Substantia nigra (tissue), 51 donors: ENCODE measurements at places on chromosomes 5 and 9.

DNA sequence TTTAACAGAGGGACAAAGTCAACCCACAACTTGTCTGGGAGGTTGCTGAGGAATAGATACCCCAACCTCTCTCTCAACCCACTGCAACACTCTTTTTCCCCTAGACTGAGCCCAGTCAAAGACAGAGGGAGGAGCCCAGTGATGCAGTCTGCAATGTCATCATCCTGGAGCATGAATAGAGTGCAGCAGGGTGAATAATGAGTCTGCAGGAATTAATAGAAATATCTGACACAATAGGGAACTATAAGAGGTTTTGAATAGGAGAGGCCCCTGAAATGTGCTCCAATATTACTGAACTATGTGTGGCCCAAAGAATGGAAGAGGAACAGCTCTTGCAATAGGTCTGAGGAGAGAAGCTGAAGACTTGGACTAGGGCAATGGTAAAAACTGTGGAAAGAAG is 59.1 kb downstream of the PDCD1LG2 start:
- DNase-seq: no peak

GRCh38 chr5:139658928-139659667 is 10.9 kb downstream of the CXXC5 start:
- DNase-seq: peak; percentile 49

DNA sequence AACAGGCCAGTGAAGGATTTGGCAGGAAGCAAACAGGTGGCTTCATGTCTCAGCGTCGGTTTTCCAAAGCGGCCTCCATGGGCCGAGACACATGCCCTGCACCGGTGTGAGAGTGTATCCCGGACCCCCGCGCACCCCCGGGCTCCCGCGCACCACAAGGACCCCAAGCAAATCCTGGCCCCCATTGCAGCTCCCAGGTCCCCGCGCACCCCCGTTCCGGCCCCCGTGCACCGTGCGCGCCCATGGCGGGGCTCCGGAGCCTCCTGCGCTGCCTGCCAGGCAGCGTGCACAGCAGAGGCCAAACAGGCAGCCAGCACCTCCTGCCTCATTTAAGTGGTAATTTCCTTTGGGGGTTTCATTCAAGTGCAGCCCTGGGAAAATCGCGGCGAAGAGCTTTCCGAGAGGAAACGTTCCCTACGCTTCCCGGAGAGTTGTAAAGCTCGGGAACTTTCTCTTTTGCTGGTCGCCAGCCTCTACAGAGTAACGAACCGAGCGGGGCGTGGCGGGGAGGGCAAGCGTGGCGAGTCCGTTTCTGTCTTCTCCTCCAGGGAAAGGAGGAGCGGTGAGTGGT is 145.5 kb upstream of the SLC24A2 start:
- DNase-seq: no peak

DNA sequence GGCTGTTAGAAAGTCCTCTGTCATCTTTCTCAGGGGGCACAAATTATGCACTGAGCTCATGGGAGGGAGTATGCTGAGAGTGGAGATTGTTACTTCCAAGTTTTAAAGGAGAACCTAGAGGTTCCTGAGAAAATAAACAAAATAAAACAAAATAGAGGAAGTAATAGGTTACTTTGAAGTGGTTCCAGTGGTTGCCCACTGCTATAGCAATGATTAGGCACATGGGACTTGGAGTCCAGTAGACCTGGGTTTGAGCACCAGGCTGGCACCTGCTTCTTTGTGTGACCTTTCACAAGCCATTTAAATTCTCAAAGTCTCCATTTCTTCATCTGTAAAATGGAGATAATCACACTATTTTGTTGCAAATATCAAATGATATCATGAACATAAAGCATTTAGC is 13.8 kb upstream of the CDC23 start:
- no peak for DNase-seq

- no peak for DNase-seq
These were observed 90.6 kb downstream of the PTCD2 start for GRCh38 chr5:72410688-72411295.
